ENCODE measurements at places on chromosomes 5 and 9.
A peak's percentile ranks its signal among the peaks of the same experiment; 100 is the strongest.

GRCh38 chr9:130756455-130757152, 63.0 kb downstream of the EXOSC2 start:
- no peak for DNase-seq

DNA sequence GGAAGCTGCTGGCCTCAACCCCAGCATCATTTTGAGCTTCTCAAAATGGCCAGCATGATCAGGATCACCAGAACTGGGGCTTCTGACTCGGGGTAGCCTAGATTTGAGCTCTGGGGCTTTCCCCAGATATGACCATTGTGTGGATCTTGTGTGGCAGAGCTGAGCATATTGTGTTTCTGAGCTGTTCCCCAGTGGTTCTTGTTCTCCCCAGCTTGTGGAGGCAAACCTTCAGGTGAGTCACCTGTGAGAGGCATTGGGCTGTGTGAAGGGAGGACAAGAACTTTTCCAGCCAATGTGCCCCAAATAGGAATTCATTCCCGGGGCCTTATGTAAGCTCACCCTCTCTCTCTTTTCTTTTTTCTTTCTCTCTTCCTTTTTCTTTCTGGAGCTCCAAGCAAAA, 80.7 kb upstream of the PITX1 start:
- DNase-seq: no peak

DNA sequence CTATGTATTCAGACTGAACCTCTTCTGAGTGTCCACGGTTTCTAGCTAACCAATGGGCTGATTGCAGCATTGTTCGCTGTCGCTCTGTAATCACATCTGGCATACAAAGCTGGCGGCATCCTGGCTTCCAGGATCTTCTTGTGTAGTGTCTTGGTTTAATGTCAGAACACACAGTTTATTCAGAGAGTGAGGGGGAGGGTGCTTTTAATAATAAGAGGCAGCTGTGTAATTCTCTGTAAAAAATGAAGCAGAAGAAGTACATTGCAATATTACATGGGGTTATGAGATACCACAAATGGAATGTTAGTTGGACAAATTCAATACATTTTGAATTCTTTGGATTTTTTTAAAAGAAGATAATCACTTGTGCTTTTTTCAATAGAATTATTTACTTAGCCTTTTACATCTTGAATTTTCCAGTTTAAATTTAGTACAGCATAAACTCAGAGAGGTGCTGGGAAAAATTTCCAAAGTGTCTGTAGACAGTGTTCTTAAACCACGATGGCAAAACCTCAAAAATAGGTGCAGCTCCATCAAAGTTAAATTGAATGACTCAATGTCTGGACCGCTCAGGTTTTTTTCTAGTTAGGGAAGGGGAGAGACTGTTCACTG, 206.0 kb downstream of the PCSK1 start:
- peak; percentile 95 for DNase-seq

DNA sequence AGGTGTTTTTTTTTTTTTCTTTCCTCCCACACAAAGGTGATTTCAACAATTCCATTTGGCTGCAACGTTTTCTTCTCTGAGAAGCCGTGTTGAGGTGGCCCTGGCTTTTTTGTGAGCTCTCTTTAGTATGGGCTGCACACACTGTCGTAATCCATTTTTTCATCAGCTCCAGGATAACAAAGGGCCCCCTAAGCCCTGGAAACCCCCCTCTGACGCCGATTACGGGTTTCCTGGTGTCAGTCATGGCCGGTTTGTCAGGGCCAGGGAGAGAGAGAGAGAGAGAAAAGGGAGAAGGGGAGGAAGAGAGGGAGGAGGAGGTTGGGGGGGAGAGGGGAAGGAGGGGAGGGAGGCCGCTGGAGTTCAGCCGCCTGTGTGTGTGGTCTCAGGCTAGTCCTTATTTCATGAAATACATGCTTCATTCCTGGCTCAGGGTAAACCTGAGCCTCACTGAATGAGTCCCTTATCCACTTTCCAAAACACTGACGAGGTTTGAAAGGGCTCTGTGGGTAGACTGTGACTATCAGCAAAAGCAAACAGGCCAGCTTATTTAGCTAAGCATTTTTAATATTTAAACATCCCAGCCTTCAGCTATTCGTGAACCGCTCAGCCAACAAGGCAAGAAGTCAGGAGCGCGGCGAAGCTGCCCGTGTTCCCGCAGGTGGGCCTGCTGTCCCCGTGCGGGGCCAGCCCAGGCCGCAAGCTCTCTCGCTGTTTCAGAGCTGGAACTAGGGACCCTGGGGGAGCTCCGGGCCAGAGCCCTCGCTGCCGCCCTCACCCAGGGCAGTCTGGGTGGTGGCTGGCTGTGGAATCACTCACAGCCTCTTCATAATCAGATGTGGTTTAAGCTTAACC, 172.8 kb downstream of the ERCC6L2 start:
- DNase-seq: no peak

GRCh38 chr9:27634879-27635278, 61.6 kb upstream of the C9orf72 start:
- DNase-seq: no peak

DNA sequence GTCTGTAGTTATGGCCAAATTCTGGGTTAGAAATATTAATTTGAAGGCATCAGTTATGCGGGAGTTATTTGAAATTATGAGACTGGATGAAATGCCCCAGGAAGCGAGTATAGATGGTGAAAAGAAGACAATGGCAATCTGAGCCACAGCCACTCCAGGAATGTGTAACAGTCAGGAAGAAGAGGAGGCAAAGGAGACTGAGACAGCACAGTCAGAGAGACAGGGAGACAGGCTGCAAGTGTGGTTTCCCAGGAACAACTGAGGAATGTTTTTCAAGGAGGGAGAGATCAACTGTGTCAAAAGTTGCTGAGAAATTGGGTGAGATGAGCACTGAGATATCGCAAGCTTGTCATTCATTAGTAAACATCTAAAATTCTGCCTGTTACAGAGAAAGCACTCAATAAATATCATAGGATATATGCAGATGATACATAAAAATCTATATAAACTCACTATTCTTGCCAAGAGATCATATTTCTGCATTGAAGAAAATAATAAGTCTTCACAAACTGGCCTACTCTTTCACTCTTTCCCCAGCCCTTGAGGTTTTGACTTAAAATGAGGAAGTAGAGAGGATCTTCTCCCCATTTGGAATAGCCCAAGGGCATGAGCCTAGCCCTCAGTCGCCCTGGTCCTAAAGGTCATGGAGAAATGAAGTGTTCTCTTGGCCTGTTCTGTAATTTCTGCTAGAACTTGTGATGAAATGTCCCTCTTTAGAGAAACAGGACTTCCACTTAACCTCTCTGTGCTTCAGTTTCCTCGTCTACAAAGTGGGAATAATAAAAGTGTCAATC, 48.5 kb upstream of the RLN1 start:
- no peak for DNase-seq

Data from GM04503 (cell line).